ENCODE measurements at places on chromosomes 1 and 21. TPM values are rescaled to one million over a fixed set of nuclear protein-coding genes. Genes with fewer than 3 reads are reported as not detected.
A peak's percentile ranks its signal among the peaks of the same experiment; 100 is the strongest.

RPS6KA1 gene
- 22.1 TPM for polyA plus RNA-seq

GRCh38 chr1:40024671-40025070 is 15.9 kb upstream of the CAP1 start:
- DNase-seq = no peak

DNA sequence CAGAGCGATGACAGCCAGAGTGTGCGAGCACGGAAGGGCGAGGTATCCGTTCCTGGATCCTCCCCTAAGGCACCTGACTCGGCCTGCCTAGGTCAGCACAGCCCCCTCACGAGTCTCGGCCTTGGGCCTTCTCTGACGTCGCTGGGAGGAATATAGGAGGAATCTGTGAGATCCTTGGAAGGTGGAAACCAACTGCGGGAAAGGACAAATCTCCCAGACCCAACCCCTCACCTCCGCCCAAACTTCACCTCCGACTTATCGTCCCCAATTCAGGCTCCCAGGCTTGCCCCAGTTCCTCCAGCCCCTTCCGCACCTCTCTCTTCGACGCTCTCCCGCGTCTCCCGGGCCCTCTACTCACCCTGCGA is 494 bp downstream of the APH1A start:
- DNase-seq = no peak

DNA sequence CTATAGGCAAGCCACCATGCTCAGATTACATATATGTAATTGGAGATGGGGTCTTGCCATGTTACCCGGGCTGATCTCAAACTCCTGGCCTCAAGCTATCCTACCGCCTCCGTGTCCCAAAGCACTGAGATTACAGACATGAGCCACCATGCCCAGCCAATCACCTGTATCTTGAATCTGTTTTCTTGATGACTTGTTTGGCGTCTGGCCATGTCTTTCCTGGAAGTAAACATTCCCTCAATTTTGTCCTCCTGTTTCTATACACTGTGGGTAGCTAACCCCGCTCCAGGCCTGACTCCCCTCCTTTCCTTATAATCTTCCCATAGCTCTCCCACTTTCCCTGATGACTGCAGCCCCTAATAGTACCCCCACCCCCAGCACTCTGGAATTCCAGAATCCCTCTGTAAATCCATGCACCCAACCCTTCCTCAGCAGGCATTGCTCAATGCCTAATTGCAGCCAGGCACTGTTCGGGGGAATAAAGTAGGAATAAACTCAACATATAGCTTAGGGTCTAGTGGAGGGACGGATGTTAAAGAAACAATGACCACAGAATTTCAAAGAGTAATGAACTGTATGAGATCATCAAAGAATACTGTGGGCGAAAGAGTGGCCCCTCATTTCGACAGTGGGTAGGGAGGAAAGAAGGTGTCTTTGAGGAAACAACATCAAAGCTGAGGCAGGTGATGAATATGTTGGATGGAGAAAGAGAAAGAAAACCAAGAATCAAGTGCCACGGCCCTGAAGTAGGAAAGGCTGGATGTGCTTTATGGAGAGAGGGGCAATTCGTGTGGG is 161.5 kb downstream of the ADSS2 start:
- DNase-seq = no peak

C1orf185 gene
- polyA plus RNA-seq = not detected

KMO gene
- polyA plus RNA-seq = 27.9 TPM

EPHA8 gene
- polyA plus RNA-seq = 1.3 TPM

DNA sequence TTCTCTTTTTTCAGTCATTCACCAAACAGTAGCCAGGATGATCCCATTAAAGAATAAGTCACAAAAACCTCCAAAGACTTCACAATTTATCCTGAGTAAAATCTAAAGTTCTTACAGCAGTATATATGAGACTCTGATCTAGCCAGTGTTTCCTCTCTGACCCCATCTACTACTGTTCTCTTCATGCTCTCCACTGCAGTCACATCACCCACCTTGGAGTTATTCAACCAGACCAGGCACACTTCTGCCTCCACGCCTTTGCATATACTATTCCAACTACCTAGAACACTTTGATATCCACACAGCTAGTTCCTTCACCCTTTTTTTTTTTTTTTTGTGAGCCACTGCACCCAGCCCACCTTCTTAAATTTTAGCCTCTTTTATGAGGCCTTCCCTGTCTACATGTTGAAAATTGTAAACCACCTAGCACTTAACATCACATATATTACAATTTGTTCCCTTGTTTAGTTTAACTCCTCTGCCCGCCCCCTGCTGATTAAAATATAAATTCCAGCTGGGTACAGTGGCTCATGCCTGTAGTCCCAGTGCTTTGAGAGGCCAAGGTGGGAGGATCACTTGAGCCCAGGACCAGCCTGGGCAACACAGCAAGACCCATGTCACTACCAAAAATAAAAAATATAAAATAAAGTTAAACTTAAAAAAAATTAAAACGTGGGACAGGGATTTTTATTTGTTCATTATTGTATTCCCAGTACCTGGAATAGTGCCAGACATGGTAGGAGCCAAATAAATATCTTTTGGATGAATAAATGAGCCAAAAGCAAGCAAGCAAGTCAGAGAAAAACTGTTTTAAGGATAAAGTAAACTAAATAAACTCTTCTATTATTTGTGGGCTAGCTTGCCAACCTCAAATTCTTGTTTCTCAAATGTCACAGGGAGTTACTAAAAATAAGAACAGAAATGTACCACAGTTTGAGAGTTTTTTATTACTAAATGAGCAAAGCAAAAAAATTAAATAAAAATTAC is 35.2 kb upstream of the MUTYH start:
- no peak for DNase-seq

PALMD gene
- polyA plus RNA-seq = 2.6 TPM

APCS gene
- polyA plus RNA-seq = not detected

NUF2 gene
- polyA plus RNA-seq = 45.3 TPM

DNA sequence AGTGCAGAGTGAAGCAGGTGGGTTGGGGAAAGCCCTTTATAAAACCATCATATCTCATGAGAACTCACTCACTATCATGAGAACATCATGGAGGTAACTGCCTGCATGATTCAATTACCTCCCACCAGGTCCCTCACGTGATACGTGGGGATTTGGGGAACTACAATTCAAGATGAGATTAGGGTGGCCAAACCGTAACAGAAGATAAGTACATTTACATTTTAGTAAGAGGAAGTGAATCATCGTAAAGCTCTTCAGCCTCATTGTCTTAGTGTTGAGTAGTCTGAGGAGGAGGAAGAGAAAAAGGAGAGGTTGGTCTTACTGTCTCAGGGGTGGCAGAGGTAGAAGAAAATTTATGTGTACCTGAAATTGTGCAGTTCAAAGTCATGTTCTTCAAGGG is 1053.4 kb upstream of the ADGRL4 start:
- no peak for DNase-seq

DNA sequence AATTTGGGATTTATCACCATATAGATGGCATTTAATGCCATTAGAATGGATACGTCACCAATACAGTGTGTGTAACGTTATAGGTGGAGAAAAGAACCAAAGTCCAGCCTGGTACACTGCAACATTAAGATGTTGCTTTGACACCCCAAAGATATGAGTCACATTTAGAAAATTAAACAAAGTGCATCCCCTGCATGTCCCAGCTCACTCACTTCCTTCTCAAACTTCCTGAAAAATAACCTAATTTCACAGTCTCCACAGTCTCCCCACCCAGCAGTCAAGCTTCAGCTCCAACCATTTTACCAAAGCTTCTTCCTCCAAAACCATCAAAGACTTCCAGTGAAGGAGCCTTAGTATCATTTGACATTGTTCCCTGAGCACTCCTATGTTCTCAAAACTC is 111.9 kb downstream of the OMA1 start:
- no peak for DNase-seq

DNA sequence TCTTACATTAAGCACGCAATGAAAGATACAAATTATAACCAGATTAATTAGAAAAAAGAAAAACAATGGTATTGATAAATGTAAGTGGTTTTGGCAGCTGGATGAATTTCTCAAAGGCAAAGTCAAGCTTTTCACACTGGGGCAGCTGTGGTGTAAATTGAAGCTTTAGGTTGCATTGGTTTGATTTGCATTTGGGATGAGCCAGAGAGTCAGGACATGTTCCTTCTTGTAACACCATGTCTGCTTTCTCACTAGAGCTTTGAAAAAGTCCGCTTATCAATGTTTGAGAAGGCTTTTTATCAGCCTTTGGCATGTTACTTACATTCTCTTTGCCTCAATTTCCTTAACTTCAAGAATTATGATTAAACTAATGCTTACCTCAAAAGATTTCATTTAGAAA is 173.9 kb downstream of the GPATCH2 start:
- no peak for DNase-seq

DNA sequence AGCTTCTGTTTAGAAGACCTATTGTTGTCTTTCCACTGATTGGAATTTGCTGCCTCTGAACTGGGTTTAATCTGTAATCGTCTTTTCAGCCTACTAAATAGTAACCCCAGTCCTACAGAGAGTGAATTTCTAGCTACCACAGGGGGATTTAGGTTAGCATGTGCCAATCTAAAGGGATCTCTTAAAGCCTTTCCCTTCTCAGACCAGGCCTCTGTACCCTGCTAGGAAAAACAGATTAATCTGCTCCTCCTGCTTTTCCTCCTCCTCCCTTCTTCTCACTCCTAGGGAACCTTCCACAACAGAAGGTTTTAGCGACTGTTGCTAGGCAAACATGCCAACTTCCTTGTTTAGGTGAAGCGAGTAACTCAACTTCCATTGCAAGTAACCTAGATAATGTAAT is 1.3 kb upstream of the RC3H1 start:
- peak; percentile 65 for DNase-seq

GRCh38 chr1:31655756-31656155 is 11.1 kb upstream of the PEF1 start:
- DNase-seq = no peak

DNA sequence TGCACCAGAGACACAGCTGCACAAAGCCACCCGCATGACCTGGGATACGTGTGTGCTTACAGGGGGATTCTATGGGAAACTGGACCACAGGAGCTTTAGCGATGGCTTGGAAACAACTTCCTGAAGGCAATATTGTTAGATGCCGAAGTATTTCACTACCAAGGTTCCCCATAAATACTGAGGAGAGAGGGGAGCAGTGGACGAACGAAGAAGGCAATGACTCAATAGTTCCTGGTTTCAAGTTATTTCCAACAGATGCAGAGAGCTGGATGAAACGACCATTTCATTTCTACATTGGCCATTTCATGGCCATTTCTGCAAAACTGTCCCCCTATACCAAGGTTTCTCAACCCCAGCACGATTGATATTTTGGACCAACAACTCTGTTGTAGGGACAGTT is 61.3 kb downstream of the CD34 start:
- no peak for DNase-seq

PBXIP1 gene
- 59.6 TPM for polyA plus RNA-seq

DNA sequence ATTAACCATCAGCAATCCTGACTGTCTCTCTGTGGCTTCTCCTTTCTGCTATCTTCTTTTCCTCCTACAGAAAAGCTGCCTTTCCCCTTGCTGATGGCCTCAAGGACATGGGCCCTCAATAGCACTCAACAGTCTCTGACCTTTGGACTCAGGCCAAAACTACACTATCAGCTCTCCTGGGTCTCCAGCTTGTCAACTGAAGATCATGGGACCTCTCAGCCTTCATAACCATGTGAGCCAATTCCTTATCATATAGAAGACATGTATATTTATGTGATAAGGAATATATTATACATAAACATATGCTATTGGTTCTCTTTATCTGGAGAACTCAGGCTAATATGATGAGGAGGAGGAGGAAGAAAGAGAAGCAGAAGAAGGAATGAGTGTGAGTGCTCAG is 91.8 kb upstream of the GJB5 start:
- DNase-seq = no peak

DNA sequence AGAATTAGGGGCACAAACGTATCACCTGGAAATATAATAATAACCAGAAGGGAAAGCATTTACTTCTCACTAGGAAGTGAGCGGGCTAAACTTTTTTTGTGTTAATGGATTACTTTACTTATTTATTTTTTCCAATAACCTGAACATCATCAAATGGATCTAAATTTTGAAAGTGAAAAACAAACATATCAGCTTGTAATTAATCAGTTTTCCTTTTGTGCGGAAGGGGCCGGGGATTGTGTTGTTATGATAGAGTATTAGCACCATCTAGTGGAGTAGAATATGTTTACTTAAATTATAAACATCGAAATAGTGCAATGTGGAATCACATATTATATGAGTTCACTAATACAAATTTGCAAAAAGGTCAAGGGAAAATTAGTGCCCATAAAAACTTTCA is 9.0 kb downstream of the CFH start:
- peak; percentile 35 for DNase-seq

USH2A gene
- 0.38 TPM for polyA plus RNA-seq

DNA sequence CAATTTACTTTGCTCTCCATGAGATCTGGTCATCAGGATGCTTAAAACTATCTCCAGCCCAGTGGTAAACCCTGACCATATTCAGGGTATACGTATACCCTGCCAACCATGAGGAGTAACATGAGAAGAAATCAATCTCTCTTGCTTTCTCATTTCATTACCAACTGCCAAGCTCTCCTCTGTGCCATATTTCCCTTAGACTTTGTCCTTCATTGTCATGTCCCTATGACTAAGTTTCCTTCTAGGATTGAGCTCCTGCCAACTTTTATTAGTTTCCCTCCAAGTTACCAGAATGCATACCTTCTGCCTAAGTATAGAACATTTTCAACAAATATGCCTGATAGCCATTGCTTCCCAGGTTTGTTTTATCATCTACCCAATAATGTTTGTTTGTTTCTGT is 1113.9 kb upstream of the B3GALT2 start:
- DNase-seq = no peak

BTBD19 gene
- 20.9 TPM for polyA plus RNA-seq

CALML6 gene
- 0.65 TPM for polyA plus RNA-seq

DNA sequence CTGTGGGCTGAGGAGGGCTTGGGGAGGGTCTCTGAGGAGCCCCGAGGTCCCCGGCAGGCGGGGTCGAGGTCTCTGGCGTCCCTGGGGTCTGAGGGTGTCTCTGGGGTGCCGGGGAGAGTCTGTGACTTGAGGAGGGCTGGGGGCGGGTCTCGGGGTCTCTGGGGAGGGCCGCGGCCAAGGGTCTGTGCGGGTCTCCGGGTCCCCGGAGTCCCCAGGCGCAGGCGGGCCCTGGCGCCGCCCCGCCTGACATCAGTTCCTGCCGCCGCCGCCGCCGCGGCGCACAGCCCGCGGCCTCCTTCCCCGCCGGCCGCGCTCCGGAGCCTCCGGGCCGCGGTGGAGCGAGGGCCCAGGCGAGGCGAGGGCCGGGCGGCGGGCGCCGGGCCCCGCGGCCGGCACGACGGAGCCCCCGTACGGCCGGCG is at the start of gene PLEKHM2:
PLEKHM2 (plus strand) TSS at position 279 of the 420 bp plus-strand sequence. CDS start 239 bp downstream, outside the sequence.
- peak; percentile 43 for DNase-seq

HOOK1 gene
- 83.2 TPM for polyA plus RNA-seq

ARID4B gene
- 65.6 TPM for polyA plus RNA-seq

CHD1L gene
- polyA plus RNA-seq = 74.2 TPM

- DNase-seq = no peak
Measured at GRCh38 chr1:47951545-47952235, 45.5 kb downstream of the TRABD2B start.

Data from left kidney (tissue), 8 donors.